Stimulated activated CD8-positive, alpha-beta memory T cell treated with anti-CD3 and anti-CD28 coated beads, Interleukin-15, amount 100 ng/mL, for 1 hour (primary cell): ENCODE measurements at places on chromosomes 4 and X.

GRCh38 chrX:17559728-17560379, 177.4 kb upstream of the SCML1 start:
- DNase-seq = no peak

GRCh38 chrX:95903490-95903889, 781.2 kb upstream of the DIAPH2 start:
- DNase-seq = no peak

DNA sequence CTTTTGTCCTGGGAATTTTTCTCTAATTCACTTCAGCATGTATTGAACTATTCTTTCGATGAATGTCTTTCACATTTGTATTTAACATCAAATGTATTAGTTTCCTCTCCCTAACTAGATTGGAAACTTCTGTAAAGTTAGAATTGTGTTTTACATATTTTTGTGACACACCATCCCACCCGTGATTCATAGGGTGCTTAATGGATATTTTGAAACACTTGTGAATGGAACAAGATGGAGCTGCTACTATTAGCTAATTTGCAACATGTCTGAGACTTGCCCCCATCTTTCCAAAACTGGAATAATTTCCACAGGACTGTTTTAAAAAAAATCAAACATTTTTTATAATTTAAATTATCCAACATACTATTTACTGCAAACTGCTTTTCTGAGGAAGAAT, 30.2 kb upstream of the GNPDA2 start:
- DNase-seq = no peak

GRCh38 chr4:139866276-139866962, 200.8 kb downstream of the MGST2 start:
- DNase-seq = no peak

GRCh38 chr4:8917321-8917811, 45.7 kb upstream of the HMX1 start:
- DNase-seq = no peak

DNA sequence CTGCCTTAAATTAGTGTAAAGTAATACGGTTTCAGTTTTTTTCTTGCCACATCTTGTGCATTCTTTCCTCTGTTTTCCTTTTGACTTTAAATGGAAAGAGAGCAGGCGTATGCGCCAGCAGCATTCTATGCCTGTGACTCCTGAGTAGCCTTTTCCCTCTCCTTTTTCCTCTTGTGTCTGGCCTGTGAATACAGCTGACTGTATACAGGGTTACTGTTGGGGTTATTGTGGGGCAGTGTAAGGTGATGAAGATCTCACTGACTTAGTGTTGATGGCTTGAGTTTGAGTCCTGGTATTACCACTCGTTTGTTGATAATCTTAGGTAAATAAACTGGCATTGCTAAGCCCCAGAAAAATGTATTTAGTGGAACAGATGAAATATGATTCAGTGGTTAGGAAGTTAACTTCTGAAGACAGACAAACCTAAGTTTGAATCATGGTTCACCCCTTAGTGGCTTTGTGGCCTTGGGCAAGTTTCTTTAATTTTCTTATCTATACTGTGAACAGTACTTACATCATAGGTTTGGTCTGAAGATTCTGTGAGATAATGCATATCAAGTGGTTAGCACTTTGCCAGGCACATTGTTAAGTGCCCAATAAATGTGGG, 105.1 kb downstream of the FNIP2 start:
- no peak for DNase-seq

GRCh38 chrX:118182681-118183080, 66.1 kb upstream of the KLHL13 start:
- no peak for DNase-seq

DNA sequence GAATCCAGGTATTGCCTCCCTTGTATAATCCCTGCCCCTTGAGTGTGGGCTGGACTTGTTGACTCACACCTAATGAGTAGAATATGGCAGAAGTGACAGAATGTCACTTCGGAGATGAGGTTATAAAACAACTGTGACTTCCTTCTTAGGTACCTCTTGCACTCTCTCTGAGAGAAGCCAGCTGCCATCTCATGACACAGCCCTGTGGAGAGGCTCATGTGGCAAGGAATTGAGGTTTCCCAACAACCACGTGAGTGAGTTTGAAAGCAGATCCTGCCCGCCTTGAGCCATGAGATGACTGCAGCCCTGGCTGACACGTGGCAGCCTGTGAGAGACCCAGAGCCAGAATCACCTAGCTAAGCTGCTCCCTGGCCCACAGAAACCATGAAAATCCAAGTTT, 13.5 kb downstream of the ASB11 start:
- no peak for DNase-seq
